ENCODE measurements at places on chromosomes 5 and 9.

- no peak for DNase-seq
These were observed 6.7 kb downstream of the NCBP1 start for GRCh38 chr9:97640325-97640724.

DNA sequence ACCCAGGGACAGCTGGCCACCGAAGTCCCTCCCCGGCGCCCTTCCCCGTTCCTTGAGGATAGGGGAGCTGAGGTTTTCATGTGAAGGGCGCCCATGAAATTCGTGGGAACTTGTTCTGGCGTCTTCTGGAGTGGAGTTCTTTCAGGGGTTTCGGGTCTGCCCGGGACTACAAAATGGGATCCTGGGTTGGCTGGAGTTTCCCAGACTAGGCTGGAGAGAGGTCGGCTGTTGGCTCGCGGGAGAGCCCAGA is 3.6 kb upstream of the RGMB start:
- no peak for DNase-seq

- no peak for DNase-seq
These were observed 7.6 kb upstream of the GBGT1 start for GRCh38 chr9:133171161-133171961.

- no peak for DNase-seq
These were observed 690.9 kb upstream of the CDH18 start for GRCh38 chr5:20678814-20679298.

GRCh38 chr9:131769361-131769760 is 29.5 kb upstream of the RAPGEF1 start:
- DNase-seq: no peak

GRCh38 chr5:154653418-154653763 is 101.8 kb upstream of the LARP1 start:
- DNase-seq: no peak

DNA sequence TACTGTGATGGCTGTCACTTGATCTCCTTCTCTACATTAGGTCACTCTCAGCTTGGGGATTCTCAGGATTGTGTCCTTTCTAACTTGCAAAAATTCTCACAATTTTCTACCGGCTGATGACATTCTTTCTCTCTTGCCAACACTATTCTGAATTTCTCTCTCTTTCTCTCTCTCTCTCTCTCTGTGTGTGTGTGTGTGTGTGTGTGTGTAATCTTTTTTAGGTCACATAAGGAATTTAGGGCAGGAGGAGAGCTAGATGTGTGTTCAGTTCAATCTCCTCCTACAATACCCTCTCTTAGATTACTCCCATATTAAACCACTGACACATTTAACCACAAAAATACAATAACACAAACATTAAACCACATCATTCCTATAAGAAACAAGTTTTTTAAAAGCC is 242.3 kb upstream of the NREP start:
- no peak for DNase-seq

- no peak for DNase-seq
These were observed 294.8 kb downstream of the PRELID2 start for GRCh38 chr5:145540375-145540774.

- no peak for DNase-seq
These were observed 280.4 kb downstream of the PSAT1 start for GRCh38 chr9:78577156-78577906.
